Thymus (tissue), 14 donors: ENCODE measurements at places on chromosomes 2 and 18.

- DNase-seq: no peak
These were observed 291.1 kb downstream of the MTX2 start for GRCh38 chr2:176560296-176560695.

GRCh38 chr2:118668431-118669424 is 178.7 kb downstream of the EN1 start:
- DNase-seq: no peak

DNA sequence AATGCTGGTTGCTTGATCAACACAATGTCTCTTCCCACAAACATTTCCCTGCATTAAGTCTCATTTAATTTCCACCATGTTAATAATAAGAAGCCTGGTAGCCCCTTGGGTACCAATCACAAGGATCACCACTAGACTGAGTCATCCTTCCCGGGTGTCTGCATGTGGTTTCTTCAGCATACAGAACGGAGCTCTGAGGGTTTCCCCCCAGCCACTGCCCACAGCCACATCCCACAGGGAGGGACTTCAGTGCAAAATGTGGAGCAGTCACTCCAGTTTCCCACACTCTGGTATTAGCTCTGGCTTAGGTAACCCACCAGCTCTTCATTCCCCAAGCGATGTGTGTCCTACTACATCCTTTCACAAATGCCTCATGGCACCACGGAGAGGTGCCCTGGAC is 42.7 kb upstream of the POLE4 start:
- DNase-seq: no peak

- no peak for DNase-seq
These were observed 9.1 kb downstream of the RESP18 start for GRCh38 chr2:219323434-219323833.

DNA sequence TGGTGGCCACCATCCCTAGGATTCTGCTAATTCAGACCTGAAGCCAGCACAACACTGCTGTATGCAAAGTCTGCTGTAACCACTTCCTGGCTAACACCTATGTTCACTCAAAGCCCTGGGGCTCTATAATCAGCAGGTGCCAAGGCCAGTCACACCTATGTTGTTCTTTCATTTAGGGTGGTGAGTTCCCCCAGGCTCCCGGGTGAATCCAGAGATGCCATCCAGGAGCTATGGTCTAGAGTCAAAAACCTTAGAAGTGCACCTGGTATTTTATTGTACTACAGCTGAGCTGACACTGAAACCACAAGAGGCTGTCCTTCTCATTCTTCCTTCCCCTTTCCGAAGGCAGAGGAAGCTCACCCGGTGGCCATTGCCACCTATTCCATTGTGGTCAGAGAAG is 46.2 kb upstream of the CCDC141 start:
- DNase-seq: no peak

DNA sequence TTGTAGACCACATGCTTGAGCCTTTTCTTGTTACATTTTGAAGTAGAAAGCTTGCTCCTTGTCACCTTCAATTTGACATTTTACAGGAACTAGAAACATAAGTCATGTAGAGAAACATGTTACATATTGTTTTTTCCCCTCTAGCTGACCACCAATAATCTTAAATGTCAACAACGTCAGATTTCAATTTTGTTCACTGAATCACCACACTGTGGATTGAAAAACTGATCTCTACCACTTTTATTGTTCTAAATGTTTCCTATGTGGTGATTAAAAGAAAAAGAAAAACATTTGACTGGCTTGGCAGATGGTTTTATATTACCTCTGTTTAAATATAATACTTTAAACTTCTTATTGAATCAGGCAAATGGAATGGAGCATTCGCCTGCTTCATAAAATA is 87.7 kb downstream of the DSEL start:
- DNase-seq: no peak

GRCh38 chr18:62523631-62524439 is 1.0 kb downstream of the ZCCHC2 start:
- DNase-seq: peak; percentile 75

DNA sequence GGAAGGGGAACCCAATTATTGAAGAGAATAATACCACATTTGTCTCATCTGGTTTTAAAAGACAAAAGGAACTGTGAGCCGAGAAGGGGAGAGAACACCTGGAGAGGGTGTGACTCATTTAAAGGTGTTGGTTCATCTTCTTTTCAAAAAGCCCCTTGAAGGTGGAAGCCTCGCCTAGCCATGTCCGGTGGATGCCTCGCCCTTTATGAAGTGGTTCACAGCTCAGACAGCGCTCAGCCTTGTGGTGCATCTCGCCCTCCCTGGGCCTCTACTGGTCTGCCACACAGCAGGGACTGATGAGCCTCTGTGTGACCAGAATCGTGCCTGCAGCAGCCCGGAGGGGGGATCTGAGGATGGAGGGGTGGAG is 290.0 kb upstream of the CXCR4 start:
- no peak for DNase-seq

GRCh38 chr2:189726849-189727248 is 35.7 kb downstream of the OSGEPL1 start:
- DNase-seq: no peak

GRCh38 chr2:85950743-85951142 is 62.0 kb upstream of the ST3GAL5 start:
- no peak for DNase-seq

- DNase-seq: no peak
These were observed 371.6 kb downstream of the RPRM start for GRCh38 chr2:153106802-153107477.

DNA sequence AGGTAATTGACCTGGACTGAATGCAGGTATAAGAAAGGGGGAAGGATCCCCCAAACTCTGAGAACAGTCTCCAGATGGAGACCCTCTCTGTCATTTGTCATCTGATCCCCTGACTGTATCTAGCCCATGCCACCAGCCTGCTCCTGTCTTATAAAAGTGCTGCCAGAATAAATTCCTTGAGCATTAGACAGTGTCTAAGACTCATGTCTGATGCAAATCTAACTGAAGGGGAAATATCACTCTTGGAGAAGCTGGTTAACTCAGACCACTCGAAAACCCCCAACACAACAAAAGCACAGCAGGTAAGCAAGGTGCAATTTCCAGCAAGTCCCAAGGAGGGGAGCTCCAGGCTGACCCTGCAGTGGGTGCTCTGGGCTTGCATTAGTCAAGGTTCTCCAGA is 40.9 kb upstream of the KDM3A start:
- no peak for DNase-seq

GRCh38 chr2:188381614-188382013 is 89.9 kb downstream of the GULP1 start:
- DNase-seq: no peak

DNA sequence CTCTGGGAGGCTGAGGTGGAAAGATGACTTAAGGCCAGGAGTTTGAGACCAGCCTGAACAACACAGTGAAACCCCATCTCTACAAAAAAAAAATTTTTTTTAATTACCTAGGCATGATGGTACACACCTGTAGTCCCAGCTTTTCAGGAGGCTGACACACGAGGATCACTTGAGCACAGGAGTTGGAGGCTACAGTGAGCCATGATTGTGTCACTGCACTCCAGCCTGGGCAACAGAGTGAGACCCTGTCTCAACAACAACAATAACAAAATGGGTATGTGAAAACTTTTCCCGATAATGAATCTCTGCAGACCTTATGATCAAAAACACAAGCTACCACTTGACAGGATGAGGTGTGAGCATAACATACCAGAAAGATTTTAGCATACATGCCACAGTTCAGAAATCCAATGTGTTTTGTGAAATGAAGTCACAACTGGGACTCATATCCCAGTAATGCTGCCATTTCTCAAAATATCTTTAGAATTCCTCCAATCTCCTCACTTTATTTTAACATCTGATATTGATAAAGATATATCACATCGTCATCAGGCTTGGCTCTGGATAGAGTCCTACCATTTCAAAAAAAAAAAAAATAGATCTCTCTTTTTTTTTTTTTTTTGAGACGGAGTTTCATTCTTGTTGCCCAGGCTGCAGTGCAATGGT is 74.0 kb upstream of the PELI1 start:
- no peak for DNase-seq

GRCh38 chr2:147824620-147825019 is 20.2 kb upstream of the ACVR2A start:
- DNase-seq: no peak

- DNase-seq: no peak
These were observed 106.1 kb downstream of the DTNA start for GRCh38 chr18:34816183-34816582.

- DNase-seq: no peak
These were observed 21.5 kb downstream of the PCARE start for GRCh38 chr2:29052807-29053206.

DNA sequence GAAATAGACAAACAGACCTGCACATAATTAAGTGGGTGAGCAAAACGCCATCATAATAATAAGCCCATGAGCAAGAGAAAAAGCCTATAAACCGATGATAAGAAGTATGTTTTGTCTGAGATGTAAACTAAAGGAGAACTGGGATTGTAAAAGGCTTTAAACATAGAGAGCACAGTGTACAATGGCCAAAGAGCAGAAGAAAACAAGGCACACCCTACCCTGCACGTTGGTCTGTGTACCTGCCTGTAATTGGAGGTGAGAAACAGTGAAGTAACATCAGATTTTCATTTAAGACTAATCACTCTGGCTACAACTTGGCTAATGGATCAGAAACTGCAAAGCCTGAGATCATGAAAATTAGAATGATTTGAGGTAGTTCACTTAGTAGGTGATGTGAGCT is 1094.7 kb upstream of the GYPC start:
- DNase-seq: no peak

GRCh38 chr18:2644535-2644934 is 11.0 kb upstream of the SMCHD1 start:
- DNase-seq: no peak

DNA sequence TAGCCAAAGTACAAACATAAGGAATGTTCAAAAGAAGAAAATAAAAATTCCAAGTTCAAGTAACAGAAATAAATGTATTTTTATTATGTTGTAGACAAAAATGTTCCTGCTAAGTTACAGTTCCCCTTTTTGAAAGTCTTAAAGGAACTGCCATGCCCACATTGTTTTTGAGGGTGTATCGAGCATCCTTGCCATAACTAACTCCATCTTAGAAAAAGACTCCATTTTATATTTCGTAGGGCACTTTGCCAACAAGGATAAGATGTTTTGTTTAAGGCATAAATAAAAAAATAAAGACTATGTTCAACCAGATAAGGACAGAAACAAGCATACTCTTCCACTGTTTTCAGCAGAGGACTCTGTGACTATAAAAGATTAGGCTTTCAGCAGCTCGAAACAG is 67.3 kb downstream of the TMEM237 start:
- no peak for DNase-seq

- DNase-seq: no peak
These were observed 249.0 kb downstream of the LPIN1 start for GRCh38 chr2:11995456-11995855.

GRCh38 chr18:32276256-32276655 is 86.4 kb downstream of the MEP1B start:
- DNase-seq: no peak
